ENCODE measurements at places on chromosomes 7 and 10.

GRCh38 chr10:109875151-109875568 lies 48.2 kb downstream of the XPNPEP1 start:
- no peak for DNase-seq

DNA sequence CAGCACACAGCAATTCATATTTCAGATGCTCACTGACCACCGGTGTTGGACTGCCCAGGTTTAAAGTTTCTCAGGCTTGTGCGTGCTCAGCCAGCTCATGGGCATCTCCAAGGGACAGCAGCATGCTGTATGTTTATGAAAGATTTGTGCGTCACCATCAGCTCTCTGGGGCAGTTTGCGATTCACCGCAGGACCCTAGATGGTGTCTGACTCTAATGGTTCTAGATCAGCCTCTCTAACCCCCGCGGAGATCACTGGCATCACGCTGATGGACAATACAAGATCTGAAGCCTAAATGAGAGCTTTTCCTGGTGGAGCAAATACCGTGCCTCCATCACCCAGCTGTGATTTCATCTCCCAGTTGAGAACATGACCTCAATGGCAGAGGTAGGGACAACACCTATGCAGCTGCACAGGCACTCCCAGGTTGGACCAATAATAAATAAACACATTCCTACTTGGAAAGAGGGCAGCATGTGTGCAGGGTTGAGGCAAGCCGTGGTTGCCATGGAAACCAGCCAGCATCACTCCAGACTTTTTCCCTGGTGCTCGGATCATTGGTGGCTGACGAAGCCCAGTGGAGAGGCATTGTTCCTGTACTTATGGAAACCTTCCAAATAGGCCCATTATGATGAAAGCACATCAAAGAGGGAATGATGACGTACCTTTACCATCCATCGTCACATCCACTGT lies 253.6 kb downstream of the KCNMA1 start:
- no peak for DNase-seq

DNA sequence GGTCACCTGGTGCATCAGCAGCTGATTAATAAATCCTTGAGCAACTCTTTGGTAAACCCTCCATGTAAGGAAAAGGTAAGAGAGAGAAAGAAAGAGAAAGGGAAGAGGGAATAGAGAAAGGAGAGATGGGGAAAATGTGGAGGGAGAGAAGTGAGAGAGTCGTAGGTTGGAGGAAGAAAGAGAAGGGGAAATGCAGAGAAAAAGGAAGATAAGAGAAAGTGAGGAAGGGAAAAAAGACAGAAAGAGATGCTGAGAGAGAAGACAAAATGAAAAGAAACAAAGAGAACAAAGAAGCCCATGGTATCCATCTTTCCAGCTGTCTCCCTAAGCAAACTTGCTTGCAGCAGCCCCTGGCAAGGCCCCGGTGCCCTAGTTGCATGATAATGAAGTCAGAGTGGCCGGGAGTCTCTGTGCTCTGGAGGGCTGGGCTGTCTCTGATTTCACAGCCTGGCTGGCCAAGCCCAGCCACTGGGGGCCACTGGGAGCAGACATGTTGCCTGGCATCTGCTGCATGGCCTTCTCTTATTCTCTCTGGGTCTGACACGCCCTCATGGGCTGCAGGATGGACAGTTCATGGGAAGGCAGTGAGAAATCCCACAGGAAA lies 48.4 kb downstream of the PRR15 start:
- DNase-seq, result no peak

DNA sequence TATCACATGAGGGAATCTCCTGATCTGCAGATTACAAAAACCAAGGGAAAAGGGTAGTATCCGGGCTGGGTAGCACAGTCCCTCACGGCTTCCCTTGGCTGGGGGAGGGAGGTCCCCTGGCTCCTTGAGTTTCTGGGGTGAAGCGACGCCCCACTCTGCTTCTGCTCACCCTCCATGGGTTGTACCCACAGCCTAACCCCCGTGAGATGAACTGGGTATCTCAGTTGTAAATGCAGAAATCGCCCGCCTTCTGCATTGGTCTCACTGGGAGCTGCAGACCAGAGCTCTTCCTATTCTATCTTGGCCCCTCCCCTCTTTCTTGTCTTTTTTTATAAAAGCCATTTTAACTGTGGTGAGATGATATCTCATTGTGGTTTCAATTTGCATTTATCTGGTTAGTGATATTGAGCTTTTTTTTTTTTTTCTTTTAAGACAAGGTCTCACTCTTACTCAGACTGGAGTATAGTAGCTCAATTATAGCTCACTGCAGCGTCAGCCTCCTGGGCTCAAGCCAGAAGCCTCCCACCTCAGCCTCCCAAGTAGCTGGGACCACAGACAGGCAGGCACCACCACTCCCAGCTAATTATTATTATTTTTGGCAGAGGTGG lies 87.8 kb downstream of the ABCC2 start:
- DNase-seq, result peak; percentile 71

DNA sequence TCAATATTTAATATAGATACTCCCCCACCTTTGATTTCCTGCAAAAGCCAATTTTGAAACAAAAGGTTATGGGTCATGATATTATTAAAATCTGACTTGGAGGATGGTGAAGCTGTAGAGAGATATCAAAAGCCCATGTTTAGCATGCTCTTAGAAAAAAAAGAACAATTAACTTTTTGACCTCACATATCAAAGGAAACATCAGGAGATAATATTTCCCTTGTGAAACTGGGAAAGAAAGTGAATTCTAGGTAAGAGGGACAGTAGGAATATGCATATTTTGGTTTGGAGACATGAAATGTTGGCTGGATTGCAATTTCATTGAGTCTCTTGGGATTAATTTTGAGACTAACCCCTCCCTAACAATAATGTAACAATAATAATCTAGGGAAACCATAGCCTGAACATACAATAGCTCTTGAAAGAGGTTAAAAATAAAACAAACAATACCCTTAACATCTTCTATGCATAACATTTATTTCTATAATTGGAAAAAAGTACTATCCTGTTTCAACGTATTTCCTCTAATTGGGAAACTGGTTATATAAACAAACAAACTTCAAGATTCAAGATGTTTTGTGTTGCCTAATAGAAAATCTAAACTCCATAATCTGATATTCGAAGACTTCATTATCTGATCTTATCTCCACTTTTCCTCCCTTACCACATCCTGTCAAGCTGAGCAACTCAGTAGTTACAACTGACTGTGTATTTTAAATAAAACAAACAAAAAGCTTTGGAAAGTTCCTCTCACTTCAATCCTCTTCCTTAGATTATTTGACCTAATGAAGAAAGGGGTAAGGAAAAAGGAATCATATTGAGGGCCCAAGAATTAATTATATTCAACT lies 14.8 kb downstream of the TMEM26 start:
- DNase-seq, result no peak

DNA sequence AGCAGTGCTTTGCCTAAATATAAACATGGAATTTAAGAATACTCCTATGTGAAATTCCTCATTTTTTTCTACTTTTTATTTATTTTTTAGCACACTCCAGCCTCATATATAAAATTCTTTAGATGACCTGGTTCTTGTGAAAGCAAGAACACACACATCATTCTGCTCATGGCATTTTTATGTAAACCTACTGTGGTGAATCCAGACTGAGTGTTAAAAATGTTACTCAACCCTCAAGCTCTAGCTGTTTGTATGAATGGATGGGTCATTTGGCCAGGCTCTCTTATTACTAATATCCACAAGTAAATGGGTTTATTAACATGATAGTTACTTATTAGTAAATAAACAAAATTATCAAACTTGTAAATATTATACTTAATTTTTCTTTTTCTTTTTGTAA lies 551.7 kb upstream of the LRRN3 start:
- DNase-seq, result no peak

DNA sequence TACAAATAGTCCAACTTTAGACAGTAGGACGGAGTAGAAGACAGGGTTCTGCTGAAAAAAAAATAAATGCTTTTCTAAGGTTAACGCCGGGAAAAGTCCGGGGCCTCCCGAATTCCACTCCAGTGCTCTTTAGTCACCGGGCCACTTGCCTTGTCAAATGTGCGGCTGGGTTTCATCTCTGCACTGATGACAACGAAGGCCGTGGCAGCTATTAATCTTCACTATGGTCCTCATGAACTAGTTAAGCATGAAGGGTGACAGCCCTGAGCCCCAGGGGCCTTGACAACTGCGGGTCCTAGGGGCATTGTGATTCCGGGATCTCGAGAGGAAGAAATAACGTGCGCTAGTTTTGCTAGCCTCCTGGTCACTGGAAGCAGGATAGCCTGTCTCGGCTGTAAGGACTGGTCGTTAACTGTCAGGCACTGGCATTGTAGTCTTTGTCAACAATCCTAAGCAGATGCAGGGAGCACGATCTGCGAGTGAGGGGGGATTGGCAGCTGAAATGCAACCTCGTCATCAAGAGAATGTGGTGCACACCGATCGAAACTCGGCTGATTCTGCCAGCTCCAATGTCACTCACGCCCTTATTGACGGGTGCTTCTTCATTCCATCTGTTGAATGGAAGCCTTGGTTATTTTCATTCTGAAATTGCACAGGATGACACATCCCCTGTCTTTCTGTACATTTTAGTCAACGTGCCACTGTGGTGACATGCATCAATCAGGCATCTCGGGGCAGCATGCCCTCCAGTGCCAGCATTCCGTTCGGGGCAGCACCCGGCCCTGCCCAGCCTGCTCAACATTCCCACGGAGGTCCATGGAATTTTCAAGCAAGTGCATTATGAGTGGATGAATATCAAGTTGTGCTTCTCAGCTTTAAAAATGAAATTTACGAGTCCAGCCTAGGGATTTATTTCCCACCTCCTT lies 51.6 kb upstream of the MGMT start:
- no peak for DNase-seq

GRCh38 chr10:49387071-49387470 lies 8.8 kb downstream of the DRGX start:
- no peak for DNase-seq

- DNase-seq, result no peak
These were observed 59.6 kb downstream of the ADRB1 start for GRCh38 chr10:114103284-114103683.

DNA sequence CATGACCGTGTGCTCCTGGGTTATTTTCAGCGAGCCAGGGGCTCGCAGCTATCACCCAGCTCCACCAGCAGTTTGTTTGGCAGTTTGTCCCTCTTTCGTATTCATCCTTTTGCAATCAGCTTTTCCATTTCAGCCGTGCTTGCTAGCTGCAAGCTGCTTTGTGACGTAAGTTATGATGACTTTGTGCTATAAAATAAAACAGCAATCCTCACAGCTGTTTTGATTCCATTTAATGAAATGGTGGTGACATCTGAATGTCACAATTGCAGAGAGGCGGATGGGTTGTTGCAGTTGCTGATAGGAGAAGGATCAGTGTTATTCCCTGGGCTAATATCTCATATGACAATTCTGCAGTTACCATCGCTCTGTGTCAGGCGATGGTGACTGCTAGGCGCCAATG lies 251.7 kb downstream of the SNX10 start:
- DNase-seq, result no peak

GRCh38 chr7:73856941-73857340 lies 4.0 kb upstream of the TMEM270 start:
- DNase-seq, result no peak

DNA sequence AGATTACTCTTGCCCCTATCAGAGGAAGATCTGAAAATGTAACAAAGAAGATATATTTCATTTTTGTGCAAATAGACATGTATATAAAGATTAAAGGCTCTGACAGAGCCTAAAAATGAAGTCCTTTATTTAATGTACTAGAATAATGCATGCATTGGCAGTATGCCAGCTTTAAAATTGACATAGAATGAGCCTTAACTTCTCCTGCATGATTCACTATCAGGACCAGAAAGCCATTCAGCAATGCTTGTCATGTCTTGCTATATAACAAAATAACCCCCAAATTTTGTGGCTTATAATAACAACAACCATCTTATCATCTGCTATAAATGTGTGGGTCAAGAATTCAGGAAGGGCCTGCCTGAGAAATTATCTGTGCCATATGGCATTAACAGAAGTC lies 411.9 kb downstream of the GRM8 start:
- no peak for DNase-seq

DNA sequence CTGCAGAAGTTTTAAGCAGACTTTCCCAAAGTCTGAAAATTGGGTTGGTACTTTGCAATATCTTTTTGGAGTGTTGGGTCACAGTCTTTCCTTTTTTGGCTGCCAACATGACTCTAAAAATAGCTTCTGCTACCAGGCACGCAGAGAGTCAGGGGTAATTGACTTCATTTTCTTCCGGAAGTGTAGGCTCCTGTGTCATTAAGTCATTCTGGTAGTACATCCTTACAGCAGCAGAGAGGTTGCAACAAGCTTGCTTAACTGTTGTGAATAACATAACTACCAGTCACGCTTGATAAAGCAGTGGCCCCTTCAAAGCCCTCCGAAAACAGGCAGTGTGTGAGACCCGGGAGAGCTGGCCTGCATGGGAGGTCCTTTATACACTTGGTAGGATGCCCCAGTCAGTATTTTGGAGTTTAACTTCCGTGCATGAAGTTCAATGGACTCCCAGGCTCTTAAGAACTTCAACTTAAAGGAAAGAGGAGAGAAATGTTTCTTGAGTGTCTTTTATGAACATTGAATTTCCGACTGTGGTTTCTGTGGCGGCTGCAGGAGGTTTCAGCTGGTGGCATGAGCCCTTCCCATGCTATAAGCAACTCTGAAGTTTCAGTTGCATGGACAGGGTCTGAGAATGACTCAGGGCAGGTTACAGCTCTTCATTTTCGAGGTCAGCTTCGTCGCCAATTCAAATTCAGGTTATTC lies 310.7 kb downstream of the GALNT17 start:
- DNase-seq, result no peak

DNA sequence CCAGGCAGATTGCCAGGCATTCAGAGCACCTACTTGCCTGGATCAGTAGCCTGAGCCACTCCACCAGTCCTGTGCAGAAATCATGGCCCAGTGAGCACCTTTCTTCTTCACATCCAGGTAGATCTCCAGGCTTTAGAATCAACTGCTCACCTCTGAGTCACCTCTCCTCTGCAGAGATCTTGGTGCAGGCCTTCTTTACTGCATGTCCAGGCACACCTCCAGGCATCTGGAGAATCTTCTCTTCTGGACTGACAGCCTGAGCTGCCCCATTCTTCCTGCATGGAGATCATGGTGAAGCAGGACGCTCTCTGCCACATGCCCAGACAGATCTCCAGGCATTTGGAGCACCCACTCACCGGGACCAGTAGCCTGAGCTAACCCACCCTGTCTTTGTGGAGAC lies 894.5 kb upstream of the MBL2 start:
- DNase-seq, result no peak

DNA sequence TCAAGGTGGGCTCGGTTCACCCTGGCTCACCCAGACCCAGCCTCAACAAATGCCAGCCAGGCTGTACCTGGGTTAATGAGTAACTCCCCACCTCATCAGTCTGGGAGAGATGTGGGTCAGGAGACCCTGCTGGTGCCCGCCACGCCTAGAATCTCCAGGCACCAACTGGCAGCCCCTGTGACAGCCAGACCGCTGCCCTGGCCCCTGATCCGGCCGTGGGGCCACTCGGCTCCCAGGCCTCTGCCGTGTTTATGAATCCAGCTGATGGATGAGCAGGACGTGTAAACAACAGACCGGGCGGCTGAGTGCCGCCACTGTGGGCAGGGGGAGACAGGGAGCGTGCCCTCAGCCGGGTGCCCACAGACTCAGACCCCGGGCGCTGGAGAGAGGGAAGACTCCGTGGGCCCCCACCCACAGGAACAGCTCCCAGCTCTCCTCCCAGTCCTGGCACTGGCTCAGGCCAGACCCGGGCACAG lies 34.0 kb upstream of the PDGFA start:
- no peak for DNase-seq

- DNase-seq, result peak; percentile 13
These were observed 72.7 kb downstream of the ELFN1 start for GRCh38 chr7:1742555-1743303.

Measured in activated T-cell treated with anti-CD3 and anti-CD28 coated beads, Interleukin-2, amount 50 U/mL, for 72 hours (primary cell).